Fibroblast of skin of right biceps (primary cell): ENCODE measurements at places on chromosomes 5 and 9.

DNA sequence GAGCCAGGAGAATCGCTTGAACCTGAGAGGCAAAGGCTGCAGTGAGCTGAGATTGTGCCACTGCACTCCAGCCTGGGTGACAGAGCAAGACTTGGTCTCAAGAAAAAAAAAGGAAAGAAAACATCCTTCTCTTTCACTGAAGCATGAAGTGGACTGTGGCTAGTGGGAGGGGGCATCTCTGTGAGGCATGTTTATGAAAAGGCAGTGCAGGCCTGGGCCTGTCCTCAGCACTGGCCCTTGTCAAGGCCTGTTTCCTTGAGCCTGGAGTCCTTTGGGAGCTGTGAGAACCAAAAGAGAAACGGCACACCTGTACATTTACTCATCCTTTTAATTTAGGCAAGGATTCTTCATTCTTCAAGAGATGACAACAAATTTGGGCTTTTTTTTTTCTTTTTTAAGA lies 18.3 kb upstream of the FUBP3 start:
- DNase-seq = no peak

DNA sequence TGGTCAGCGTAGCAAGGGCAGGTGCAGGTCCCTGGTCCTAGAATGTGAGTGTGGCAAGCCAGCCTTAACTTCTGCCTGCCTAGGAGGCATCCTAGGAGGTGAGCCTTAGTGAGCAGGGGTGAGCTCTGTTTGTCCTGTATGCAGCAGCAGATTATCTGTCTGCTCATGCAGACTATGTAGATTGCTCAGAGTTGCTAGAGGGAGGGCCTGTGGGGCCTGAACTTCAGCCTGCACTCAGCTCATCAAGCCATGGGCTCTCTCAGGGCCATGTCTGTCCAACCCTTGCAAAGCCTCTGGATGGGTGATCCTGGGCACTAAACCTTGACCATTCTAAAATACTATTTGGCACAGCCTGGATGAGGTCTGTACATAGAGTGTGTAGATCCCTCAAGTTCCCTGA lies 8.5 kb upstream of the CTSL start:
- no peak for DNase-seq

- peak; percentile 42 for DNase-seq
These were observed 36.6 kb downstream of the TTLL11 start for GRCh38 chr9:122056484-122056883.

DNA sequence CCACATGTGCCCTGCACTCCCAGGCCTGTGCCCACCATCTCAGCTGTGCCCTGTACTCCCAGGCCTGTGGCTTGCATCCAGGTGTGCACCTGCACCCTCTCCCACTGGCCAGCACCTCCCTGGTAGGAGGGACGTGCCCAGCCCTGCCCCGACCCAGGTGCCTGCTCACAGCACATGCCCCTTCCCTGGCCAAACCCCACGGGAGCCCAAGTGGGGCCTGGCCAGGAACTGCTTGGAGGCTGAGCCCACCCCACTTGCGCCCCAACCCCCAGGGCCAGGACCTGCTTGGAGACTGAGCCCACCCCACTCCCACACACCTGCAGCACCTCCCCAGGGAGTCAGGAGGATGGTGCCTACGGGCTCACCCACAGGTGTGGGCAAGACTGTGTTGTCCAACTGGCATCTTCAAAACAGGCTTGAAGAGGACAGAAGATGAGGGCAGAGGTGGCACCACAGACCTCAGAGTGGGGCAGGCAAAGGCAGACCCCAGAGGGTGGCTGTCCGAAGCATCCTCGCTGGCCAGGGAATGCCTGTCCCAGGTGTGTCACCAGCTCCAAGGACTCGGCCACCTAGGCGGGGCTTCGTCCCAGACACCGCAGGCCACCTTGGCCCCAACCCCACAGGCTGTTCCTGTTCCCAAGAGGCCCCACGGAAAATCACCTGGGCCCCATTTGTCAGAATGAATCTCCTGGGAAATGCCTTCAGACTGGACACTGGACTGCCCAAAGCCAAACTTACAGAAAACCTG lies 10.8 kb downstream of the ZDHHC11B start:
- no peak for DNase-seq

GRCh38 chr5:137753691-137754187 lies 424 bp downstream of the HNRNPA0 start:
- DNase-seq = no peak

GRCh38 chr9:78566948-78567675 lies 270.2 kb downstream of the PSAT1 start:
- peak; percentile 69 for DNase-seq

DNA sequence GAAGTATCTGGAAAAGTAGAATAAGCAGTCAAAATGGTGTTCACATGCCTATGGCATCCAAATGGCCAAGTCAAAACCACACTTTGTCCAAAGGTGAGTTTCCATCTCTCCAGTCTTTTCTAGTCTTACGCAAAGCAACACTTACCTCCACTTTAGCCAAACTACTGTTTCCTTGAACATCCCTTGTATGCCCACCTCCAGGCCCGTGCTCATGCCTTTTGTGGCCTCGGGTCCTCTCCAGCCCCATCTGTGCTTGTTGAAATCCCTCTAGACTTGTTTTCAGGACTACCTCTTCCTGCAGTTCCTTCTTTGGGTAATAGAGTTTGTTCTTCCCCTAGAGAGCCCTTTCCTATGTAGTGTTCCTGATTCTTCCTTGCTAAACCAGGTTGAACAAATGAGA lies 61.0 kb downstream of the ANGPTL2 start:
- DNase-seq = no peak

DNA sequence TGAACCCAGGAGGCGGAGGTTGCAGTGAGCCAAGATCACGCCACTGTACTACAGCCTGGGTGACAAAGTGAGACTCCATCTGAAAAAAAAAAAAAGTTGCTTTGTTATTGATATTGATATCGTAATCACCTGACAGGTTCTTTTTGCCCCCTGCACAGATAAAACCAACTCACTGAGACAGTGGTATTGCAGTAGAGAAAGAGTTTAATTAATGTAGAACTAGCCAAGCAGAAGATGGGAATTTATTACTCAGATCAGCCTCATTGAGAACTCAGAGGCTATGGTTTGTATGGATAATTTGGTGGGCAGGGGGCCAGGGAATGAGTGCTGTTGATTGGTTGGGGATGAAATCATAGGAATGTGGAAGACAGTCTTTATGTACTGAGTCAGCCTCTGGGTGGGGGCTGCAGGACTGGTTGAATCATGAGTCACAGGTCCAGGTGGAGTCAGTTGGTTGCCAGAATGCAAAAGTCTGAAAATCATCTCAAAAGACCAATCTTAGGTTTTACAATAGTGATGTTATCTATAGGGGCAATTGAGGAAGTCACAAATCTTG lies 35.8 kb upstream of the MEGF10 start:
- peak; percentile 90 for DNase-seq

- no peak for DNase-seq
These were observed 8.4 kb upstream of the ARSI start for GRCh38 chr5:150311015-150311692.

DNA sequence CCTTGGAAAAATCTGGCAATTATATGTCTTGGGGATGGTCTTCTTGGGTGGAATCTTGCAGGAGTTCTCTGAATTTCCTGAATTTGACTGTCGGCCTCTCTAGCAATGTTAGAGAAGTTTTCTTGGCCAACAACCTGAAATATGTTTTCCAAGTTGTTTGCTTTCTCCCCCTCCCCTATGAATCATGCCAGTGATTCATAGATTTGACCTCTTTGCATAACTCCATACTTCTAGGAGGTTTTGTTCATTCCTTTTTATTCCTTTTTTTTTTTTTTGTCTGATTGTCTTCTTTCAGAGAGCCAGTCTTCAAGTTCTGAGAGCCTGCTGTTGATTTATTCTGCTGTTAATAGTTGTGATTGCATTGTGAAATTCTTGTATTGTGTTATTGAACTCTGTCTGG lies 56.7 kb upstream of the SLC44A1 start:
- DNase-seq = peak; percentile 85

GRCh38 chr5:169295306-169295705 lies 5.6 kb downstream of the SLIT3 start:
- DNase-seq = no peak

DNA sequence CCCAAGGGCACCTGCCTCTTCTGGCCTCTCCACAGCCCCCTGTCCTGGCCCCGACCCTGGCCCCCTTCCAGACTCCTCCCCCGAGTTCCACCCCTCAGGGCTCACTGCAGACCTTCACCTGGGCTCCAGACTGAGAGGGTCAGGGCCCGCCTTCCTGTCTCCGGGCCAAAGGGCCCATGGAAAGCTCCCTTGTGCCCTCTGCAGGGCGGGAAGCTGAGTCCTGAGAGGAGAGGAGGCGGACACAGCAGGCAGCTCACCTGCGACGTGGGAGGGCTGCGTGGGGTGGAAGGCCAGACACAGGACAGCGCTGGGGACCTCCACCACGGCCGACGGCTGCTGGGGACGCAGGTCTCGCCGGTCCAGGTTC lies 20.6 kb downstream of the DYNC2I2 start:
- no peak for DNase-seq
